ENCODE measurements at places on chromosomes 11 and 22.

DNA sequence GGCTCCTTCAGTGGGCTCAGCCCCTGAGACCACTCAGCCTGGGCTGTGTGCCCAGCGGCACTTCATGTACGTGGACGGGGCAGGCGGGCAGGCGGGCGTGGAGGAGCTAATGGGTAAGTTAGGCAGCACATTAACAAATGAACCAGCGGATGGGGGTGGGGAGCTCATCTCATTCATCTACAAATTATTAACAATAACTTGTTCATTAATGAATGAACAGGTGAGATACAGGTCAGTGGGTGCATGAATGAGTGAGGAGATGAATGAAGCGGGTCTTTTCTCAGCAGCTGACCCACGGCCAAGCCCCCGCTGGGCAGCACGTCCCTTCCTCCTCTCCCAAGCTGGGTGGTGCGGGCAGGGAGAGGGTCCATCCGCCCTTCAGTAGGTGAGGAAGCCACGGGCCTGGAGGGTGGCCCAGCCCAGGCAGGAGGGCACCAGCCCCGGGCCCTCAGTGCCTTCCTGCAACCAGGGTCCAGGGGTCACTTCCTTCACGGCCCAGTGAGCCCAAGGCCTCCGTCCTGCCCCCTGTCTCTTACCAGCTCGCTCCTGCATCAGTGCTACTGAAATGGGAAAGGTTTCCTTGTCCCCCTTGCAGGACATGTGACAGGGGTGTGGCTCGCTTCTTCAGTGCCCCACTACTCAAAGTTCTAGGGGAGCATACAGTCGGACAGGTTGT lies 60.5 kb upstream of the KCNQ1OT1 start:
- DNase-seq = no peak

GRCh38 chr11:116294630-116295029 lies 478.2 kb downstream of the BUD13 start:
- no peak for DNase-seq

- DNase-seq = no peak
Observed at GRCh38 chr22:44391481-44392445, 79.0 kb upstream of the SHISAL1 start.

DNA sequence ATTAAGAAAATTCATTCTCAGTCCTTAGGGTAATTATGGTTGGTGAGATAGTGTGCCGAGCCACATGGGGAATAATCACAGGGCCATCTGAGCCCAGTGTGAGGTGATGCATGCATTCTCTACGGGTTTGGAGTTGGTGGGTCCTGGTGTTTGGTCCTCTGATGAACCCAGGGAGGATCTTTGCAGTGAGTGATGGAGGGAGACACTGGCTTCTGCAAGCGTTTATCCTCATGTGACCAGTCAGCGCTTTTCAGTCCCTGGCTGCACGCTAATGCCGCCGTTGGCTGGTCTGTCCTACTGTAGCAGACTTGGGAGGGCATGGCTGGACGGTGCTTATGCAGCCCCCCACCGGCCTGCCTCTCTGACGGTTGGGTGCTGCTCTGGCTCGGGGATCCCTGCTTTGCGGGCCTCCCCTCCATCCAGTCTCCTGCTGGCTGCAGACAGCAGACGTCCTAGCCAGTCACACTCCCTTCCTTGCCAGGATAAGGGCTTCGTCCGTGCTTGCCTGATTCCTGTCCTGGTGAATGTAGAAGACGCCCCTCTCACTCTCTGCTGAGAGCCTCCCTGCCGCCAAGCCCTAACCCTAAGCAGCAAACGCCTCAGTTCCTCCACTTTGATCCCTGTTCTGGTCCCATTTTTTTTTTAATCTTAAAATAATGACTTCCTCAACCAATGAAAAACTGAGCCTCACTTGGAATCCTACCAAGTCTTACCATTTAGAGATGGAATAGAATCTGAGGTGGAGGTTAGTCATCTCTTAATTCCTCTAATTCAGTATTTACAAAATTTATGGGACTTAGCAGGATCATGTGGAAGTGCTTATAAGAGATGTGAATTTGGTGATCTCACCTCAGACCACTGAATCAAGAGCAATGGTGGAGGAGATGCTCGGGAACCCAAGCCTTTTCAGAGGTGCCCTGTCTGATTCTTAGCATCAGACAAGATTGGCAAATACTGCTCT lies 143.7 kb upstream of the SORL1-AS1 start:
- no peak for DNase-seq

GRCh38 chr11:64181506-64182411 lies 4.2 kb upstream of the STIP1 start:
- peak; percentile 42 for DNase-seq

DNA sequence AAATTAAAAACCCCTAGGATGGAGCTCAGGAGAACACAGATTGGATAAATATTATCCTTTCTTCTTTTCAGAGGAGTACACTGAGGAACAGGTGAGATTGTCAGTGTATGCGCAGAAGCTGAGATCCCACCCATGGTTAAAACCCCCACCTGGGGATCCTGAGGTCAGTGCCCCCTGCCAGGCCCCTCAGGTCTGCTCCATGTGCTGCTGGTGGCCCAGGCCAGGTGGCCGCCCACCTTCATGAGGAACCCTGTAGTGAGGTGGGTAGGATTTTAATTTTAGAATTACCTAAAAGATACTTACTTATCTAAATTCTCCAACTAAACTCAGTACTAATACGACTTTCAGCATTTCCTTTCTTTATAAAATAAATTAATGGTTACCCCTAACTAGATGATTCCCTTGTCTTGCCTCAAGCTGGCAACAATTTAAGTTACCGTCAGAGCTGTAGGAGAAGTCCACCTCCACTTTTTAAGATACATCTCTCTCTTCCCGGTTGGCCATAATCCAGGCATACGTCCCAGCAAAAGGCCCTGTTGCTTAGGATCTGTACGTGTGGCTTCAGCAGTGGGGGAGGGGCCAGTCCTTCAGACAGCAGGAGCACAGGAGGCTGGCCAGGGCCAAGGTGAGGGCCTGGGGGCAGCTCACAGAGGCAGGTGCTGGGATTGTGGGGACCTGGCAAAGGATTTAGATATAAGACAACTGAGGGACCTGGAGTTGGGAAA lies 61.5 kb upstream of the PITPNB start:
- DNase-seq = no peak

DNA sequence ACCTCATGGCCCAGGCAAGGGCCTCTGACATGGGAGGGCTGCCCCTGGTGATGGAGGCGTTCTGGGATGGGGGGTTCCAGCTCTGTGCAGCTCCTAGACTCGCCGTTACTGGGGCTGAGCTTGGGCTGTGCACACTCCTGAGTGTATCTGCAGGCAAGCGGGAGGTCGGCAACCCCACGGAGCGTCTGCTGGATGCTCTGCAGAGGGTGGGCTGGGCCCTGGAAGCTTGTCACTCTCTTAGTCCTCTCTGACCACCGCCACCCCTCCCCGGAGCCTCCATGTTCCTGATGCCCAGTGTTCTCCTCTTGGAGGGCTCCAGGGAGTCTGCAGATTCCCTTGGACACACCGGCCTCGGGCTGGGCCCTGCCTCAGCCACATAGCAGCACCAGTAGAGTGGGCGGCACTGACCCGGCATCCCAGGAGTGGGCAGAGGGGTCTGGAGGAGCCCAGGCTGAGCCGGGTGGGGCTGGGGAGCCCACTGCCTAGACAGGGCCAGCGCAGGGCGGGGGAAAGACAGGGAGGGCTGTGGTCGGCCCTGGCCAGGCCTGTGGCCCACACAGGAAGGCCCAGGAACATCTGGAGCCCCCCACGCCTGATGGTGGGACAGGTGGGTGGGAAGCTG lies 20.6 kb upstream of the MUC5B start:
- DNase-seq = no peak

DNA sequence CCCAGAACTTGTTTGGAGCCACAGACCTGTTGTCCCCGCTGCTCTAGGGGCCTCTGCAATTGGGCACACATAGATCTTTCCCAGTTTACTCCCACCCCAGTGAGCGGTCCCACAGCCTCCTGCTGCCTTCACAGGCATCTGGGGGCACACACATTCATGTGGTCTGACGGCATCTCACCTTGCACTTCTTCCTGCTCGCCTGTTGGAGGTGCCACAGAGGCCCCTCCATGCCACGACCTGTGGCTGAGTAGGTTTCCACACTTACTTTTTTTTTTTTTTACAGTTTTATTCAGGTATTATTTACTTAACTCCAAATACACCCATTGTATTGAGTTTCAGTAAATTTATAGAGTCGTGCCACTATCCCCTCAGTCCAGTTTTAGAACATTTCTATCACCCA lies 68.9 kb upstream of the SEPTIN5 start:
- DNase-seq = no peak

DNA sequence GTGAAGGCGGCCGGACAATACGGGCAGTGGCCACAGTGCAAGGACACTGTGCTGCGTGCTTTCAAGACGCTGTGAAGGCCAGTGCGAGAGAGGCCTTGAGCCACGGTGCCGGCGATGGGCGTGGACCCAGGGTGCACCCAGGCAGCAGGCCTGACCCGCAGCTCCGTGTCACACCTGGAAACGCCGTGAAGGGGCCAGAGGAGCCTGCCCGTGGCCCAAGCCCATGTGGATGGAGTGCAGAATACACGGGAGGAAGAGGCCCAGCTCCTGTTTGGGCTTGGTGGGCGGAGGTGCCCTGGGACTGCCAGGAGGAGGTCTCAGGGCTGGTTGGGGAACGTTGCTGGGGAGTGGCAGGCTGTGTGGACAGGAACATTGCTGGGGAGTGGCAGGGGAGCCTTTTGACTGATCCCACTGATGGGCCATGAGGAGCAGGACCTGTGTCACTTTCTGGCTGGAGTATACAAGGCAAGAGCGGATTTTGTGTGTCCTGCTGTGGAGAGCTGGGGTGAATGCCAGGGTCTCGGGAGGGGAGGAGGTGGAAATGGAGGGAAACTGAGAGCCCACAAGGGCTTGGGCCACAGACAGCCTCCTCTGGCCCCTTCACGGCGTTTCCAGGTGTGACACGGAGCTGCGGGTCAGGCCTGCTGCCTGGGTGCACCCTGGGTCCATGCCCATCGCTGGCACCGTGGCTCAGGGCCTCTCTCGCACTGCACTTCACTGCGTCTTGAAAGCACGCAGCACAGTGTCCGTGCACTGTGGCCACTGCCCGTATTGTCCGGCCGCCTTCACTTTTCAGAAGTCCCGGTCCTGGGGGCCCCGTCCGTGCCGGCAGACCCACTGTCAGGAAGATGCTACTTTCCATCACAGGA lies 925.4 kb downstream of the BRD1 start:
- DNase-seq = no peak

- DNase-seq = no peak
Observed at GRCh38 chr11:84316866-84317555, 1030.8 kb upstream of the CCDC90B start.

GRCh38 chr11:46519351-46519750 lies 74.5 kb downstream of the AMBRA1 start:
- DNase-seq = no peak

GRCh38 chr22:45830531-45831245 lies 146.3 kb downstream of the WNT7B start:
- DNase-seq = no peak

- DNase-seq = no peak
Observed at GRCh38 chr11:108278546-108278945, 55.7 kb downstream of the ATM start.

GRCh38 chr22:43731988-43732387 lies 80.1 kb downstream of the EFCAB6 start:
- DNase-seq = no peak

DNA sequence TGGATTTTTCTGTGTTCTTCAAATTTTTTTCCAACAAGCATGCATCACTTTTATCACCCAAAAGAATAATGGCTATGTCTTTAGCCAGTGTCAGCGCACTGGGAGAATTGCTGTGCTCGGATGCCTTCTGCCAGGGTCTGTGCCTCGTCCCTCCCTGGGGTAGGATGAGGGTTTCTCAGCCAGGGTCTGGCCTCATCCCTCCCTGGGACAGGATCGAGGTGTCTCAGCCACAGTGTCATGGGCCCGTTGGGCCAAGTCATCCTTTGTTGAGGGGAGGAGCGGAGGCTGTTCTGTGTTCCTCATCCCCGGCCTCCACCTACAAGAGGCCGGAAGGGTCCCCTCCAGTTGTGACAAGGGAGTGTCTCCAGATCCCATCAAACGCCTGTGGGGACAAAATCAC lies 22.7 kb downstream of the LINC01488 start:
- DNase-seq = no peak

DNA sequence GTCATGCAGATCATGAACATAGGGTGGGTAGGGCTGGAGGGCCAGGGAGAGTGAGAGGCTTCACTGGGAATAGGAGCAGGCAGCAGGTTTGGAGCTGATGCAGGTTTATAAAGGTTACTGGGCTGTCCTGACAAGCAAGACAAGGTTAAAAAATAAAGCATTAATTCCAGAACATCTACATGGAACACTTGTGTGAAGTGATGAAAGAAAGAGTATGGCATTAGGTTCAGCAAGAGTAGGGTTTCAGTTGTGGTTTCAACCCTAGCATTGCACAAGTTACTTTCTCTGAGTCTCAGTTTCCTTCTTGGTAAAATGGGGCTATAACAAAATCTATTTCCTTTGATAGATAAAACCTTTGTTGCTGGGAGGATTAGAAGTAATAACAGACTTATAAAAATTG lies 114.6 kb upstream of the SESN3 start:
- DNase-seq = no peak

- no peak for DNase-seq
Observed at GRCh38 chr11:114182471-114183043, 113.6 kb upstream of the NNMT start.

- no peak for DNase-seq
Observed at GRCh38 chr11:92376146-92376599, 151.6 kb downstream of the FAT3 start.

DNA sequence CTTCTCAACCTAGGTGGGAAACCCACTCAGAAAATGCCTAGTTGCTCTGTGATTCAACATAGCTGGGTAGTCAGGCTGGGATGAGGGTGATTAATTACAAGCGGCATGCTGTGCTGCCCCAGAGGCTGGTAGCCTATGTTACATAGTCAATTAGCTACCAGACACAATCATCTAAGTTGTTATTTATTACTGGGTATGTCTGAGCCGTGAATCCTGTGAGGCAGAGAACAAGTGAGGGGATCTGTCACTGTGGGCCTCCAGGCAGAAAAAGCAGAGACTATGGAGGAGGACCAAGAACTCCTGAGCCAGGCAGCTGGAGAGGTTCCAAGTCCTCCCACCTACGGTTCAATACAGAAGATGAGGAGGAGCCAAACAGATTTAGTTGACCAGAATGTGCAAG lies 186.6 kb upstream of the BDNF start:
- DNase-seq = no peak

DNA sequence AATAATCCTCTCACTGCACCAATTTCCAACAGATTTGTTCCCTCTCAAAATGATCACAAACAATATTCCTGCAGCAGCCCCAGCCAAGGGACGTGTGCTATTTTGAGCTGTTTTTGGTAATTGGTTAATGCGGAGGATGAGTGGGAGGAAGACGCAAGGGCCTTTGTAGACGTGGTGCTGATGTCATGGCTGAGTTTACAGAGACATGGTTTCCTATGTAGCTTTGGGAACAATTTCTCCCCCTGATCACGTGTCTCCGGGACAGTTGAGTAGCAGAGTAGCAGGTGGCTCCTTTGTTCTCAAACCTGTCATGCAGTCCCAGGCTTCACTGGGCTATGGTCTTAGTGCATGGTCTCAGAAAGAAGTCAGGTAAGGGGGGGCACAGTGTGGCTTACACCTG lies 183.2 kb upstream of the NECTIN1 start:
- no peak for DNase-seq
